ENCODE measurements at places on chromosomes 16 and 17.

- DNase-seq: peak; percentile 92
These were observed 16.5 kb downstream of the CNTNAP1 start for GRCh38 chr17:42698736-42699414.

DNA sequence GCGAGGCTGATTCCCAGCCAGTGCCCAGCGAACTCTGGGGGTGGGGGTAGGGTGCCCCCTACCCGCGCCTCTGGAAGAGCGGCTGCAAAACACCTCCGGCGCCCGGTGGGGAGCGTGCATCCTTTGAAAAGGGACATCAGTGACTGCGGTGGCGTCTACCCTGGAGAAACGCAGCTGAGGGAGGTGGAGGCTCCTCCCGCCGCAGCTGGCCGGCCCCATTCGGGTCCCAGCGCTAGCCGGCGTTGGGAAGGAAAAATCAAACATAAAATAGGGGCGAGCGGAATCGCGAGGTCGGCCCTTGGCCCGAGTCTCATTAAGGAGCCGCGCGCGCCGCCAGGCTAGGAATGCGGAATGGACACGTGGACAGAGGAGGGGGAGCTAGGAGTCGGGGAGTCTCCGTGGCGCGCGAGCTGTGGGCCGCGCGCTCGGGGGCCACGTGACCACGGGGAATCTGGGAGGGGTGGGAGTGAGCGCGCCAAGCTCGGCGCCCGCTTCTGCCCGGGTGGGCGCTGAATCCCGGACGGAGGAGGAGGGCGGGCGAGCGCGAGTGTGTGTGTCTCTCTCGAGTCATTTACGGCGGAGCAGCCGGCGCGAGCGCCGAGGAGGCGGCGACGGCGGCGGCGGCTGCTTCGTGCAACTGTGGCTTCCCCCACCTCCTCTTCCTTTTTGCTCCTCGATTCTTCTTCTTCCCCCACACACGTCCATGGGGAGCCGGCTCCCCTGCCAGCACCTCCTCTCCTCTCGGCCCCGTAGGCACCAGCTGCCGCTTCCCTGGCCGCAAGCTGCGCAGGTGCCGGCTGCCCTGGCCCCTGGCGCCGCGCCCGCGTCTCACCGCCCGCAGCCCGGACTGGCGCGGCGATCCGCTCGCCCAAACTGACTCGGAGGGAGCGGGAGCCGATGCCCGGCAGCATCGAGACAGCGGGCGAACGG, at the start of gene TMEM132E:
Gene TMEM132E, plus strand, starts transcription at position 566 of the 930 bp plus-strand sequence. CDS start 1,495 bp downstream, outside the sequence.
- peak; percentile 59 for DNase-seq

DNA sequence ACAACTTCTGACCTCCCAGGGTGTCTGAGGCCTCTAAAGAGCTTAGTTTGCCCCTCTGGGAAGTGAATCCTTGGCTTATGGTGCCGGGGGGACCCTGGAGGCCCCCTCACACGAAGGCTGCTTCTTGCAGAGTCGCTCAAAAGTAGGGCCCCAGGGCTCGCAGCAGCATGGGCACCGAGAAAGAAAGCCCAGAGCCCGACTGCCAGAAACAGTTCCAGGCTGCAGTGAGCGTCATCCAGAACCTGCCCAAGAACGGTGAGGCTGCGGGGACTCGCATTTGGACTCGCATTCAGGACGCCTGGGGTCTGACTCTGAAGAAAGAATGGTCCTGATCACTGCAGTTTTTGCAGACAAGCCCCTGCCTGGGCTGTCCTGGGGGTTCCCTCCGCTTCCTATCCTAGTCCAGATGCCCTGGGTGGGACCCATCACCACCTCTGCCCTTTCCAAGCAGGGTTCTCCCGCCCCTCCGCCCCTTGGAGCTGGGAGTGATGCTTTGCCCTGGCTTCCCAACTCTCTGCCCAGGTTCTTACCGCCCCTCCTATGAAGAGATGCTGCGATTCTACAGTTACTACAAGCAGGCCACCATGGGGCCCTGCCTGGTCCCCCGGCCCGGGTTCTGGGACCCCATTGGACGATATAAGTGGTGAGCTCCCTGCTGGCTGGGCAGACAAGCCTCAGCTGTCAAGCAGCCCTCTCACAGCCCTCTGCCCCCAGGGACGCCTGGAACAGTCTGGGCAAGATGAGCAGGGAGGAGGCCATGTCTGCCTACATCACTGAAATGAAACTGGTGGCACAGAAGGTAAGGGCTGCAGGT, 698 bp downstream of the ACBD4 start:
- DNase-seq: no peak

DNA sequence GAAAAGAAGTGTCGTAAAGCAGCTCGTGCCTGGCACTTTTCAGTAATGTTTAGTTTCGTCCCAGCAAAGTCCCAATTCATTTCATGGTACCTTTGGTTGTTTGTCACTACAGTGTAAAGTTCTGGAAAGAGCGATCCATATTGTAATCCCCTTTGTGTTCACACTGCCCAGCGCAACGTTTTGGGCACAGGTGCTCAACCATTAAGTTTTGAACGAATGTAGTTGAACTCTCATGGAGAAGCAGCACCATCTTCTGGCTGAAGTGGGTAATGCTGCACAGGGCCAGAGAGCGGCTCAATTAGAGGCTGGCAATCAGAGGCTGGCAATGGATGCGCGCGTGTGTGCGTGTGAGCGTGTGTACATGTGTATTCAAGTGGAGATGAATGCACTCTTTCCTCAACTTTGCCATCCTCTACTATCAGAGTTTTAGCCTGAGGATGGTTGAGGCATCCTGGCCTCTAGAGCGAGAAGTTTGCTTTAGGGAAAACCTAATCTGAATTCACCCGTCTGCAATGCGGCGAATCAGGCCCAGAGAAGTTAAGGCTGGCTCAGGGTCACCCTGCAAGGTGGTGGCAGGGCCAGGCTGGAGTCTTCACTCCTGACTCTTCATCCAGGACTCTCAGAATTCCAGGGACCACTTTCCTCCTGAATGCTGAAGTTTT, 29.9 kb downstream of the DYNLL2 start:
- peak; percentile 82 for DNase-seq

DNA sequence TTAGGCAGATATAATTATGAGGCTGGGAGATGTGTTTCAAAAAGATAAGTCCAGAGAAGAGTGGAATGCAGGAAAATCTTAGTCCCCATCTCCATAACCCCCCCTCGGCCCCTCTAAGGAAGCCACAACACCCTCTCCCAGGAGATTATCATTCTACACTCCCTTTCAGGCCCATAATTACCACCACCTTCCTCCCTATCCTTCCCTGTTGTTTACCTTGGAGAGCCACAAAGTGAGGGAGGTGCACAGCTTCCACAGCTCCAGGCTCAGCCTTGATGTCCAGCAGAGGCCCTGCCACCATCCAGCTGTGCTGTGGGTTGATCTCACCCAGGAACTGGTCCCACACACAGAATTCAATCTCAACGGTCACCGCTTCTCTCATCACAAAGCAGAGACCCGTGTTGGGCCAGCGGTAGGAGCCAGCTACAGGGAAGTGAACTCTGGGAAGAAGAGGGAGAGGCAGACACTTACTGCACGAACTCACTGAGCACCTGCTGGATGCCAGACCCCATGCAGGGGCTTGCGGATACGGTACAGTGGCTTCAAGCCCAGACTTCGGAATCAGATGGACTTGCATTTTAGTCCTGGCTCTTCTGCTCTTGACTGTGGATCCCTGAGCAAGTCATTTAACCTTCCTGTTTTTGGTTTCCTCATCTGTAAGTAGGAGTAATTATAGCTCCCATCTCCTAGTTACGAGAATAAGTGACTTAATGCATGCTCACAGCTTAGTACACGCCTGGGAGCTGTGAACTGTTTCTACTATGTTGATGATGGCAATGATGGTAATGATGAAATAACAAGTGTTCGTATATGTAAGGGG, 44.1 kb downstream of the MIS12 start:
- no peak for DNase-seq

GRCh38 chr17:64355536-64356303, 34.9 kb downstream of the PECAM1 start:
- no peak for DNase-seq

GRCh38 chr16:78576941-78577340, 477.5 kb downstream of the WWOX start:
- no peak for DNase-seq

GRCh38 chr16:12095275-12096156, 119.0 kb downstream of the SNX29 start:
- DNase-seq: peak; percentile 75

DNA sequence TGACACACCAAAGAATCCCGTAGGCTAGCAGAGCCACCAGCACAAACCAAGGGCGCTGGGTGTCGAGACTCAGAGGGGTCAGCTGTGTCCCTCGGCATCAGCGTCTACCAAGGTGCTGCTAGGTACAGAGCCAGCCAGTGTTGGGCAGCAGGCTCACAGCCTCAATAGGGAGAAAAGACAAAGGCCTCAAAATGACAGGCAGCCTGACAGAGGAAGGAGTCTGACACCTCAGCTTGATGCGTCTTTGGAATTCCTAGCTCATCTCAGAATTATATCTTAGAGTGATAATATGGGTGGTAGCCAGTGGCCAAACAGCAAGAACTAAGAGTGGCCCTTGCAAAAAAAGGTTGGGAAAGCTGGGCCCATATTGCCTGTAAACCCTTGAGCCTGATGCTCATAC, 45.9 kb downstream of the HS3ST3B1 start:
- no peak for DNase-seq

DNA sequence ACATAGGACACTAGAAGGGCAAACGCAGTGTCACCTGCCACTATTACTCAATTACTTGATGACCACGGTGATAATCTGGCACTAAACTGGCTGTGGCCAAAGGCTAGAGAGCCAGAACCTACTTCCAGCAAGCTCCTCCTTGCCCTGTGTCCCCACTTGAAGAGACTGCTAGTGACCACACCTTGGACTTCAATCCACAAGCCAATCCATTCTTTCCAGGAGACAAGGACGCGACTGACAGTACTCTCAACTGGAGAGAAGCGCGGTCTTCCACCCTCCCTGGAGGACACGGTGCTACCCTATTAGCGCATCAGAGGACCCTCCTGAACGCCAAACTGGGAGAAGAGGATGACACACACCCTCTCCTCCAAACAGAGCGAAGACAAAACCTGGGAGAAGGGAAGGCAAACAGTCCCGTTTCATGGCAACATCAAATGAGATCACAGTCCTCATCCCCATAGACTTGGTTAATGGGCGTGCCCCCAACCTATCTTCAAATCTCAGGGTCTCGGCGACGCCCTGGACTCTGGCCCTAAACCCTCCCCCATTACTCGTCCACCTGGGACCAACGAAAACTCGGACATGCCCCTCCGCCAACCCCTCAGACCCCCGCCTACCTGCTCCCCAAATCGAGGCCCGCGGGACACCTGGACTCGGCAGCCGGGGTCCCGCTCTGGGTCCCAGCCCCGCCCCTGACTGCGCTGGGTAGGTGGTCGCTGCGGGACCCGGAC, 508 bp downstream of the FLCN start:
- DNase-seq: peak; percentile 48

- DNase-seq: no peak
These were observed 35.8 kb upstream of the RASL10B start for GRCh38 chr17:35695613-35696012.

GRCh38 chr17:57530508-57530907, 214.6 kb downstream of the CCDC182 start:
- DNase-seq: no peak

GRCh38 chr17:40017422-40018080, 2.3 kb downstream of the CSF3 start:
- no peak for DNase-seq

DNA sequence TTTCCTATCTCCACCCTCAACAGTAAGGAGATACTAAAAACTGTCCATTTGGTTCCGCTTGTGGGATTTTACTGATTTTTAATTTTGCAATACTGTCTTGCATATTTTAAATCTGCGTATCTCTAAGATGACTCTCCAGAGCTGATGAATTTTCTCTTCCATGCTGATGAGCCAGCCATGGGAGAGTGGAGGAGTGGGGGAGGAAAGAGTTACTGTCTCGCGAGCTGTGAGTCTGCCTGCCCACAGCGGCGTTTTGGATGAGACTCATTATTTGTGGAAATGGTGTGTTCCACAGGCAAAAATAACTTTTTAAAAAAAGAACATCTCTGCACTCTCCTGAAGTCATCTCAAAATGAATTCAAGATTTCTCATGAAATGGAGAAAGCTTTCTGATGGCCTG, 34.6 kb upstream of the MYOCD start:
- DNase-seq: peak; percentile 25

DNA sequence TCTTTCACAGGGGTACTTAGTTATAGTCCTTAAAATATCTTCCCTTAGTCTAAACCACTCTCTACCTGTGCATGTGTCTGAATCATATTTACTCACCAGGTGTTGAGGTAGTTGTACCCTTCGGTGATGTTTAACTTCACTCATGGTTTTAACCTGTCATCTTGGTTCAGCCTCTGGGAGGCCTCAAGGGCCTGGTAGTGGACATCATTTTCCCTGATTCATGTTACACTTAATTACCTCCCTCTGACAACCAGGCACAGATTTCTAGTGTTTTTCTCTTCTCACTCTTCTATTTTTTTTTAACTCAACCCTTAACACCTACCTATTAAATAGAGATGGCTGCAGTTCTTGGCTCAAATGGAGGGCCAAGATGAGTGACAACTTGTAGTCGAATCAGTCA, 505.4 kb downstream of the TMEM114 start:
- DNase-seq: no peak

- peak; percentile 88 for DNase-seq
These were observed 115.8 kb downstream of the NPIPB11 start for GRCh38 chr16:29290631-29291247.
